ENCODE measurements at places on chromosomes 12 and 14. TPM values are rescaled to one million over a fixed set of nuclear protein-coding genes. Genes with fewer than 3 reads are reported as not detected.

- DNase-seq, result peak; percentile 96
Measured at GRCh38 chr12:122366685-122367475, 55.6 kb downstream of the CLIP1 start.

The EGLN3 gene
- 0.64 TPM for total RNA-seq

DNA sequence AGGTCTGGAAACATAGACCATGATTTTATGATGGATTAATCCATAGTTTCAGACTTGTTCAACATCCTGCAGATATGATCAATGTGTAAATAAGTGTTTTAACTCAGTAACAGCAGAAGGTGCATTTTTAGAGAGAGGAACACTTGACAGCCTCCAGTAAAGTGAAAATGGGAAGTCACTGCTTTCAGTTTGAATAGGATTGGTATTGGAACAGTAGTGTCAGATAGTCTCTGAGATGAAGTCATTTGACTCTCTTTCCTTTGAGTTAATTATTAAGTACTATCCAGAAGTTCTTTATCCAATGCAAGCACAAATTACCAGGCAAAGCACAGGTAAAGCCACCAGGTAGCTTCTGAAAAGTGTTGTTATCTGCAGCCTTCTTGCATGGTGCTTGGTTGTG lies 14.5 kb upstream of the NAV3 start:
- no peak for DNase-seq

The GLT8D2 gene
- 55.1 TPM for total RNA-seq

- DNase-seq, result no peak
Measured at GRCh38 chr14:106442857-106443256, 916.5 kb downstream of the TMEM121 start.

The EML5 gene
- 0.86 TPM for total RNA-seq

GRCh38 chr12:52216100-52216499 lies 16.9 kb upstream of the KRT7 start:
- no peak for DNase-seq

The DPPA3 gene
- not detected for total RNA-seq

DNA sequence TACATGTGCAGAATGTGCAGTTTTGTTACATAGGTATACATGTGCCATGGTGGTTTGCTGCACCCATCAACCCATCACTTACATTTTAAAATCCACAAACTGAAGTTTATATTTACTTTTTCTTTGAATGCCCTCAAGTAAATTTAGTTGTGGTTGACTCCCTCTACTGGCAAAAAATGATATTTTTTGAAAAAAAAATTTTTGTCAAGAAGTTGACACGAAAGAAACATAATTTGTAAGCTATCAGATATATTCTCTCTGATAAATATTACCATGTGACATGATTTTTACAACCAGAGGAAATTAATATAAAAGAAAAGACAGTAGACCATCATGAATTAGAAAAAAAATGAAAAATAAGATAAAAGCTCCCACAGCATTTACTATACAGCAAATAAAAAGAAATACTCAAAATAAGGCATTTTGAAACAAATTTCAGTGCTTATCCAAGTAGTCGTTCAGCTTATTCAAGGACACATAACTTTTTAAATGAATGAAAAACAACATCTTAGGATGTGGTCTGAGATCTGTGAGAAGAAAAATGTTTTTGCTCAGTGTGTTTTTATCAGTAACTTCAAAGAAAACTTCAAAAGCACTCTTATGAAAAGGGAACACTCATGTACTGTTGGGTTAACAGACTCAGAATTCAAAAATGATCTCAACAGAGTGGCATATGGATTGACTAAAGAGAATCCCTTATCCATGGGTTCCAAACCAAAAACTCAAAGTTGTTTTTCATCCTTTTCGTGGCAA lies 30.0 kb upstream of the GRIP1 start:
- DNase-seq, result peak; percentile 7

The CACNA1C gene
- 11.7 TPM for total RNA-seq

DNA sequence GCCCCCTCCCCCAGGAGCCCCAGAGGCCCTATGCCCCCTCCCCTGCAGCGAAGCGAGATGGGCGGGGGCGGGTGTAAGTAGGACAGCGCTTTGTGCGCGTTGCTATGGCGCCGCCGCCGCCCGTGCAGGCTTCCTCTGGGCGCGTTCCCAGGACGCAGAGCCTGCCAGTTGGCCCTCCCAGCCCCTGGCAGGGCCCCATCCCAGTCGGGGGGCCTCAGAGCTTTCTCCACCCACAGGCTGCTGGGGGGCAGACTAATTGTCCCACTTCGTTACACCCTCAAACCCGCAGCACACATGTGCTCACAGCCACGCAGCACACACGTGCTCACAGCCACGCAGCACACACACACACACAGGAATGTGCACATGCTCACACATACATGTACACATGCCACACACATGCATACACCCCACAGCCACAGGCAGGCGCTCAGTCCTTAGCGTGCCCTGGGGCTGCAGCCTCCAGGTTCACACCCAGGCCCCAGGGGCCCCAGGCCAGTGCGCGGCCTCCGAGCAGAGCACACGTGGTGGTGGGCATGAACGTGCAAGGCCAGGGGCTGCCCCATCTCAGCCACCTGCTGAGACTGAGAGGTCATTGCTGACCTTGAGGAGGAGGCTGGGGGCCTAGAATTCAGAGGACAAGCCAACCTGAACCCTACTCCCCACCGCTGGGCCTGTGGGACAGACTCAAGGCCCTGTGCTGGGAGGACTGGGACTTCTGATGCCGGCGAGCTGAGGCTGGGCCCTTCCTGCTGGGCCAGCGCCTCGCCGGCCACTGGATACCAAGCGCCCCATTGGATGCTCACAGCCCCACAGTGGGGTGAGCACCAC lies 15.6 kb downstream of the TRMT61A start:
- DNase-seq, result no peak

DNA sequence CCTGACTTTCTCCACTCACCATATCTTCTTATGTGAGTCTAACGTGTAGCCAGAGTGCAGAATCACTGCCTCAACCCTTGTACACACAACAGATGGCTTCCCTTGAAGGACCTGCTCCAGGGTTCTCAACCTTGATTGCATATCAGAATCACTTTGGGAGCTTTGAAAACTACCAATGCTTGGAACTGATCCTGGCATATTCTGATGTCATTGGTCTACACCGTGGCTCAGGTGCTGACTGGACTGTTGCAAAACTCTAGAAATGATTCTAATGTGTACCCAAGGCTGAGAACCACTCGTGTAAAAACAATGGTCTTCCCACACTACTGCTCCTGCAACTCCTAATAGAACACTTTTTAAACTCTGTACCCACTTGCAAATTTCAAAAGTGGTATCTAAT lies 18.5 kb downstream of the TMEM132D start:
- DNase-seq, result no peak

Measured in fibroblast of villous mesenchyme (primary cell).